Activated CD8-positive, alpha-beta memory T cell treated with anti-CD3 and anti-CD28 coated beads, Interleukin-2, amount 50 U/mL, for 4 hours (primary cell): ENCODE measurements at places on chromosomes 3 and 15.

DNA sequence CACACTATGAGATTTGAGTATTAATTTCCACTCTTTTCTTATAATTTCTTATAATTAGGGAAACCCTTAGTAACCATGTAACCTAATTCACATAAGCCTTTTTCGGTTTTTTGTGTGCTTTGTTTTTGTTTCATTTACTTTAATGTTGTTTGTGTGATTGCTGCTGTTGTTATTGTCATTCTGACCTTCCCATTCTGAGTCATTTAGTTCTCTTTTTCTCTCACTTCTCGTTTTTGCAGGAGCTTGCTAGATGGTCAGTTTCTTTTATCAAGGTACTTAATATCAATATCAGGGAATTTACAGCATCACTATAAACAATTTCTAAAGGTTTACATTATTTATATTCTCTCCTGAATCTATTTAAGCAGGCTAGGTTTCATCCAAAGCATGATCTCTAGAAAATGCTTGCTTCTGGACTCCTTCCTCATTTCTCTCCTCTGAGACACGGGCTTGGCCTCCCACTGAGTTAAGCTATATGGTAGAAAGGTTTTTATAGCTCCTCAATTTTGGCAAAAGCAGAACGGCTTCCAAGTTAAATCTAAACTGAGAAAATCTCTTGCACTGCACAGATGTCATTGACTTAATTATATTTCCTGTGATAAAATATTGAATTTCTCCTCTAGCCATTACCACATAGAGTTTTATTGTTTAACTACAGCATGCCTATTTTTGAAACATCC, 534.2 kb downstream of the NSUN3 start:
- DNase-seq, result no peak

DNA sequence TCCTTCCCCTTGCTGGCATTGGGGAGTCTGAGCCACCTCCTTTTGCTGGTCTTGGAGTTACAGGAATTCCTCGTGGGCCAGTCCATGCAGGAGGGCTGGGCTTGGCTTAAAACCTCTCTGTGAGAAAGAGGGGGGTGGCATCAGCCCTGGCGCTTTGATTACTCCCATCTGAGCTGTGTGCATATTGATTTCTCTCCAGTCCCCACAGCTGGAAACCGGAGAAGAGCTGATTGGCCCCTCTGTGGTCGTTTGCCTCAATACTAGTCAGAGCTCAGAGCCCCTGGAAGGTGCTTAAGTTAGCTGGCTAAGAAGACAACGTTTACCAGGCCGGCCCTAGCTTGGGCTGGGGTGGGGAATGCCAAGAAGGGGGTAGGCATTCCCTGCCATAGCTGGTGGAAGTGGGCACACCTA, 4.0 kb upstream of the RASGRF1 start:
- no peak for DNase-seq

DNA sequence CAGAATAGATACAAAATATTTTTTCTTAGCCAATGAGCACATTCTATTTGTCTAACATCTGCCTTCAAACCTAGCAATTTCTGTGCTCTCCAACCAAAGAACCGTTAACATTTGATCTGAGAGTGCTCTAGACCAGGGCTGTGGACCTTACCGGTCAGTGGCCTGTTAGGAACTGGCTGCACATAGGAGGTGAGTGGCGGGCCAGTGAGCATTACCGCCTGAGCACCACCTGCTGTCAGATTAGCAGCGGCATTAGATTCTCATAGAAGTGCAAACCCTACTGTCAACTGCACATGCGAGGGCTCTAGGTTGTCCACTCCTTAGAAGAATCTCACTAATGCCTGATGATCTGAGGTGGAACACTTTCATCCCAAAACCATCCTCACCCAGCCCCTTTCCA, 131.7 kb downstream of the CADM2 start:
- no peak for DNase-seq

- no peak for DNase-seq
Measured at GRCh38 chr15:68052431-68052830, 1.7 kb upstream of the PIAS1 start.
